Brain pericyte (primary cell): ENCODE measurements at places on chromosomes 11 and 22.

DNA sequence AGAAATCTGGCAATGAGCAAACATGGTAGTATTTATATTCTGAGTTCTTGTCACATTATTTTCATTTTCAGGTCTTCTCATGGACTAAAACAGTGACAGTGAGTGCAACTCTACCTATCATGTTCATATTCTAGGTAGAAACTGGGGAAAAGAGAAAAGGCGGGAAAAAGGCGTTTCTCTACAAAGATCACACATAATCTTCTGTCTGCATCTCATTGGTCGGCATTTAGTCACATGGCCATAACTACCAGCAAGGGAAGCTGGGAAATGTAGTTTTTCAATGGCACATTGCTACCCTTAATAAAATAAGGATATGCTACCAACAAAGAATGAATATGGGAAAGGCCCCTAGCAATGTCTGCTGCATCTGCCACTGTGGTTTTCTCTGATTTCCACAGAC lies 57.6 kb upstream of the B3GAT1 start:
- DNase-seq: no peak

DNA sequence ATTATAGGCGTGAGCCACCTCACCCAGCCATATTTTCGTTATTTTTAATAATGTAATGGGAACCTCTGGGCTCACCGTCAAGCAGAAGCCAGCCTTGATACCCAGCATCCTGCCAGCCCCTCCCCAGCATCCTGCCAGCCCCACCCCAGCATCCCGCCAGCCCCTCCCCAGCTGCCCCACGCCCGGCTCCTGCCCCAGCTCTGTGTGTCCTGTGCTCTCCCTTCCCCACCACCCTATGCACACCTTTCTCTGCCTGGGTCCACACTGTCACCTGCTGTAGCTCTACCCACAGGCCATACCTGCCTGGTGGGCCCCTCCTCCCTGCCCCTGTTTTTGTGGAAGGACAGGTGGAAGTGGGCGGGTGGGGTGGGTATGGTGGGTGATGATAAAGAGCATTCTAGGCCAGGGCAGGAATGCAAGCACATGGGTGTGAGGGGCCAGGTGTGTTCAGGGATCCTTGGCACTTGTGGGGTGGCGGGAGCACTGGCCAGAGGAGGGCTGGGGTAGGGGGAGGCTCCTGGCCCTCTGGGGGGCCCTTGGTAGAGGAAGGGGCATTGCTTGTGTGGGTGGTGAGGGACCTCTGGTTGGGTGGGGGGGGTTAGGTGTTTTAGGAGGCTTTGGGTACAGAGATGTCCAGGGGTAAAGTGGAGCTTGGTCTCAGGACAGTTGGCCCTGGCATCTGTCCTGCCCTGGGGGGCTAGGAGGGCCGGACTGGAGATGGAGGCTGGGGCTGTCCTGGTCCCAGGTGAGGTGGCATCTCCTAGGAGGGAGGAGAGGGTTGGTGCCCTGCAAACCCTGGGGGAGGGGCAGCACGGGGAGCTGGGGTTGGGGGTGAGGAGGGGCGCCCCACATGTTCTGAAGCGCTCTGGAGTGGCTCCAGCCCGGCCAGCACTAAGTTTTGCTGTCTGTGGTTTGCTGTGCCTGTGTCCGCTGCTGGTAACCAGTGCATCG lies 25.9 kb upstream of the GRAMD4 start:
- DNase-seq: no peak

DNA sequence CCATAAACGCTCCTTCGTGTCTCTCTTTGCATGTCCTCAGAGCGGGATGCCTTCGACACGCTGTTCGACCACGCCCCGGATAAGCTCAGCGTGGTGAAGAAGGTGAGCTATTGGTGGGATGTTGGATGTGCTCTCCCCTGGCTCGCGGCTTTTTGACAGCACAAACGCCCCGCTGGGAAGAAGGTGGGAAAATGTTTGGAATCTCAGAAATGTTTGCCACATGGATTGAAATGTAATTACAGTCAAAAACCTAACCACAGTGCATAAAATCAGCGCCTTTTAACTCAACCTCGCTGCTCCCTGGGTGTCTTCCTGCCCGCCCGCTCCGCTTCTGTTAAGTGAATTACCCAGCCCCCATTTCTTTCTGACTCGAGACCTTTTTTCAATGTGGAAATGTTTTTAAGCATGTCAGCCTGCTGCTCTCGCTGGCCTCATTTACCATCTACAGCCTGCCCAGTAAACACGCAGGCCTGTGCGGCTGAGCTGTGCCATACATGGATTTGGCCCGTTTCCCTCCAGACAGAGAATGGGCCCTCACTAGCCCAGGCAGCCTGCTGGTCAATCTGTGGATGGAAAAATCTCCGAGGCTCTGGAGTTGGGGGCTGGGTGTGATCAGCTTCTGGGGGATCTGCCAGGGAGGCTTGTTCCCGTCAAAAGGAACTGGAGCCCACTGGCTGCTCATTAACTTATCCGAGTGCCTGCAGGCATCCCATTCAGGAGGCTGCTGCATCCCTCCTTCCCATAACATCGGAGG lies 32.7 kb upstream of the PARVG start:
- DNase-seq: no peak

GRCh38 chr11:35066783-35067423 lies 72.1 kb upstream of the CD44 start:
- no peak for DNase-seq

GRCh38 chr11:10002221-10002620 lies 291.8 kb downstream of the SBF2 start:
- DNase-seq: no peak

- DNase-seq: no peak
Measured at GRCh38 chr11:57638811-57639320, 10.8 kb downstream of the YPEL4 start.

- no peak for DNase-seq
Measured at GRCh38 chr11:92501066-92501739, 276.6 kb downstream of the FAT3 start.

- DNase-seq: no peak
Measured at GRCh38 chr22:25160120-25160996, 39.3 kb upstream of the CRYBB3 start.

DNA sequence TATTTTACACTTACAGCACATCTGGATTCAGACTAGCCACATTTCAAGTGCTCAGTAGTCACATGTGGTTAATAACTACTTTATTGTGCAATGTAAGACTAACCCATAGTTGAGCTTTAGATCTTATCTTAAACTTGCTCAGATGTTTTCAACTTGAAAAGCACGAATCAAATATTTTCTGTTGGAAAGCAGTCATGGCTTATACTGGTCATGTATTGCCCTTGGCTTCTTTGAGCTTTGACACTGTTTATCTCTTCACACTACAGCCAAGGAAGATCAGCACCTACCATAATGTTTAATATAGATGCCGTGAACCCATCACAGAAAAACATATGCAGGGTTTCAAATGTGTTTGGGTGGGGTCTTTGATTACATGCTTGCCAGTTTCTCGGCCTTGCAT lies 4.4 kb downstream of the RBX1 start:
- no peak for DNase-seq

DNA sequence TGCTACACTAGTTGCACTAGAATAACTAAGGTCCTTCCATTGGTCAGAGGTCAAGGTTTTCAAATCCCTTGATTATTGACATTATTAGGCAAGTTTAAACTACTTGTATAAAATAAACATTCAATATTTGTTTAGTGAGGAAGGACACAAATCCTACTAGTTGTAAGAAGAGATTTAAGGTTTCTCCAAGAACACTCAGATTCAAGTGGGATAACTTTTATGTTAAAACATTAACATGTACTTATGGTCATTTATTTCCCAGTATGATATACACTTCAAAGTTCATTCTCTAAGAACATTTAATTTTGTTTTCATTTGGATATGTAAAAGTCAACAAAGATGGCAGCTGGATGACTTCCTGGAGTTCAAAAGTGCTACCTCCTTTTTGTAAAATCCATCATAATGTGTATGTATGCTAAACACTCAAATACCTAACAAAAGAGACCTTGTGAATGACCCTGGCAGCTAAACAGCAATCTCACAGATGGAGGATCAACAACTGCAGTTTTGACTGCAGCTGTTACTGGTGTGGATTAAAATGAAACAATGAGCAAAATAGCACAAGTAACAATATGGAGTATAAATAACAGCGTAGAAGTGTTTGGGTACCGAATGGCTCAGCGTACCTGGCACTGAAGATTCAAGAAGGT lies 1.5 kb downstream of the CCDC90B start:
- no peak for DNase-seq

DNA sequence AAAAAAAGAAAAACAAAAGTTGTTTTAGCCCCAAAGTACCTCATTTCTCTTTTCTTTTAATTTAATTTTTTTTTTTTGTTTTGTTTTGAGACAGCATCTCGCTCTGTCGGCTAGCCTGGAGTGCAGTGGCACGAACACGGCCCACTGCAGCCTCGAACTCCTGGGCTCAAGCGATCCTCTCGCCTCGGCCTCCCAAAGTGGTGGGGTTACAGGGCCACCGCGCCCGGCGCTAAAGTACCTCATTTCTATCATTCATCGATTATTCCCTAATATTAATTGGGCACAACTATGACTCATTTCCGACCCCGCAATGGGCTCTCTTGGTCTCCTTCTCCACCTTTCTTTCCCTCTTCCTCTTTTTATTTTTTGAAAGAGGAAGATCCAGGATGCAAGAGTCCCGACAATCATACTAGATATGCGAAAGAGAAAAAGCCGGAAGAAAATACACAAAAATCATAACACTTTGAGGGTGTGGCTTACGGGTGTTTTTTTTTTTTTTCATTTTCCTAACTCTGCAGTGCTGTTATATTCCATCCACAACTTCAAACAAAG lies 475 bp upstream of the AIP start:
- DNase-seq: no peak

- DNase-seq: no peak
Measured at GRCh38 chr22:50737728-50738648, at the start of gene ACR. Gene ACR, plus strand, starts transcription at chr22:50738204. Its CDS starts 32 bp downstream, at chr22:50738236.

DNA sequence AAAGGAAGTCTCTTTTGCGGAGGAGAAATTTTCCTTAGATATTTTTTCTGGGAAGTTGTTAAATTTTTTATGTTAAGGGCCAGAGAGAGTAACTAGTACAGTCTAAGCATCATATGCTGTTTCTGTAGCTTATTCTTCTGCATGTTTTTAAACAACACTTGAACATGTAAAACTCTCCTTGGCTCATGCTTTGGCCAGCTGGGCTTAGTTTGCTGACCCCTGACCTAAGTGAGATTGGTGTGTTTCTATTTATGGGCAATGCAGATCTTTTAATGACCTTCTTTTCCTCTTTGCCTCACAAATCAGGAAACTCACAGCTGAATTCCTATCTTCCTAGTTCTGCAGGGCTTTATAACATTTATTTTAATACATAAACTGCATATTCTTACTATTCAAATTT lies 942.5 kb downstream of the OPCML start:
- DNase-seq: no peak
